ENCODE measurements at places on chromosomes 3 and 15. TPM values are rescaled to one million over a fixed set of nuclear protein-coding genes. Genes with fewer than 3 reads are reported as not detected.

Gene COL8A1
- 114 TPM for total RNA-seq

Gene DAZL
- not detected for total RNA-seq

Gene SI
- not detected for total RNA-seq

Gene LINGO1
- total RNA-seq = 5.3 TPM

Gene PP2D1
- not detected for total RNA-seq

Gene MAN2C1
- total RNA-seq = 231 TPM

Gene NR2E3
- not detected for total RNA-seq

Gene PPIP5K1
- 74.8 TPM for total RNA-seq

Gene GOLGA6L10
- total RNA-seq = 1.9 TPM

Gene VWA5B2
- total RNA-seq = 0.53 TPM

Gene RARRES1
- 264 TPM for total RNA-seq

GRCh38 chr3:13451301-13451673, 28.8 kb upstream of the HDAC11 start:
- no peak for DNase-seq

DNA sequence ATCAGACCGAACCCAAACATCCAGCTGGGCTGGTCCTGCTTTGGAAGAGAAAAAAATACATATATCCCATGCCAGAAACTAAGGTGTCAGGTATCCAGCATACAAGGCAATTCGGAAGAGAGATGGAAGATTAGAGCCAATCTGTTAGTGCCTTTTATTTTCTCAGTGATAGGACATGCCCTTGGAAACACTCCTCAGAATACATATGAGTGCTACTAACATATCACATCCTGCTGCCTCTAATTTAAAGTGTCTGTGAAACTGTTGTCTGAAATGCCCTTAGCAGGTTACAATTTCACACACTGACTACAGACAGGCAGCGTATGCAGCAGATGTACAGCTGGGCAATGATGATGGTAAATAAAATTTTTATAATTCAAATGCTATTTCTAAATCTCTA, 78.9 kb downstream of the RBPMS2 start:
- no peak for DNase-seq

- no peak for DNase-seq
Measured at GRCh38 chr3:55327131-55327920, 159.8 kb downstream of the WNT5A start.

DNA sequence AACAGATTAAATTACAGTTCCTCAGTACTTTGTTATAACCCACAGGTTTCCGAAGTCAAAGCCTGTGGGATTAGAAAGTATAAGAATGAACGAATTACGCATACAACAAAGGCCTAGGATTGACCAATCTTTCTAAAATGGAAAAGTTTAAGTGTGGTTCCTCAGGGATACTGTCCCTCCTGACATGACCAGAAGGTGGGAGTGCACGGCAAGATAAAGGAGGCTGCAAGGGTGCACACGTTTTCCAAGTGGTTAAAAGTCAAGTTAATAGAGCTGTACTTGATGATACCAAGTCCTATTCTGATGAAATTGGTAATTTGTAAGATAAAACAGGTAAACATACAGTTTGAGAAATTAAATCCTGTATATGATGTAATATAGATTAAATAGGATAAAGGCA, 96.2 kb downstream of the ALDH1A2 start:
- no peak for DNase-seq

DNA sequence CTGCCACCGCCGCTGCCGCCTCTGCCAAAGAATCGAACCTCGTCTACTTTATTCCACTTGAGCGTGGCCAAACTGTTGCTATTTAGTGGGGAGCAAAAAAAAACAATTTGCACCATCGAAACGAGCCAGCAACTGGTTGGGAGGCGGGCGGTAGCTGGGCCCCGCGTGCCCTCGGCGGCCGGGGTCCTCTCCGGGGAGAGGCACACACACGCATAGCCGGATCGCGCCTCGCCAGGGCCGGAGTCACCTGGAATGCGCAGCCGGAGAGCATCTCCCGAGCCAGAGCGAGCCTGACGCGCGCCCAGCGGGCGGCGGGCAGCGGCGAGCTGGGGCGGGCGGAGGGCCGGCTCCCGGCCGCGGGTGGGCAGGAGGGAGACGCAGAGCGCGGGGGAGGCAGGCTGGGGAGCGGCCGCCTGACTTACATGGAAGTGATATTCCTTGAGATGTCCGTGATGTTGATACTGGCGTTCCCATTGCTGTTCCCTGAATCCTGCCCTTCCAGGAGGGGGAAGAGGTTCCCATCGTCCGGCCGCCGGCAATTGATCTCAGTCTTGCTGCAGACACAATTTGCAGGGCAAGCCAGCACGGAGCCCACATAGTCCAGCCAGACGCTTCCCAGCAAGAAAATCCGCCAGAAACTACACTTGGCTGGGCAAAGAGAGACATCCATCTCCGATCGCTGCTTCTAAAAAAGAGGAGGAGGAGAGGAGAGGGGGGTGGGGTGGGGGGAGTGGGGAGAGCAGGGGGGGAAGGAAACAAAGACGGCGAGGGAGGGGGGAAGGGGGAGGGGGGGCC, 858 bp downstream of the NTRK3 start:
- peak; percentile 74 for DNase-seq

DNA sequence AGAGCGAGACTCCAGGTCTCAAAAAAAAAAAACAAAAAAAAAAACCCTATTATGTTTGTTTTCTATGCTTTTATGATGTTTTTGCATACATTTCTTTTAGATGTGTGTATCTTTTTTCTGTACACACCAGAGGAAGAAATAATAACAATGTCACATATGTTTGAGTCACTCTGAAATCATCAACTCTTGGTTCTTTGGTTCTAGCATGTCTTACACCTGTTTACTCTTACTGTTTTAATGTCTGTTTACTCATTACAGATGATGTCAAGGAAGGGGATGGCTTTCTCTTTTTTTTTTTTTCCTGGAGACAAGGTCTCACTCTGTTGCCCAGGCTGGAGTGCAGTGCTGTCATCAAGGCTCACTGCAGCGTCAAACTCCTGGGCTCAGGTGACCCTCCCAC, 24.1 kb downstream of the RHOA start:
- DNase-seq = no peak

GRCh38 chr15:70044168-70044567, 53.5 kb downstream of the TLE3 start:
- DNase-seq = peak; percentile 23

DNA sequence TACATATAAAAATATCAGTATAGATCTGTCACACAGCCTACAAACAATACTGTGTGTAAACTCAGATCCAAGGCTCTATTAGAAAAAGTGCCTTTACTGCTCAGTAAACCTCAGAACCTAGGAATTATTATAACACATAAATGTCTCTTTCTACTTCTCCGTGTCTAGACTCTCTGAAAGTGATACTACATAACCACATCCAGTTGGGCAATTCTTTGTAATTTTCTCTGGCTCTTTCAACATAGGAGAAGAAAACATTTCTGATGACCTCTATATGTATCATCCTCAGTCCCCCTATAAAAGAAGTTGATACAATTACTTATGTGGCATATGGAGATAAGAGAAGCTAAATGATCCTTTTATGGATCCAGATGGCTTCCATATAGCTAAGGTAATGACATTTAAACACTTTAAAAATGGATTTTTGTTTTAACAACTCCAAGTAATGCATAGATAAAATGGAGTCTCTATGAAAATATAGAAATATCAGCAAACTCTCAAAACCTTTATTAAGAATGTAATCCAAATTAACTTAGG, 104.5 kb downstream of the LSAMP start:
- no peak for DNase-seq

DNA sequence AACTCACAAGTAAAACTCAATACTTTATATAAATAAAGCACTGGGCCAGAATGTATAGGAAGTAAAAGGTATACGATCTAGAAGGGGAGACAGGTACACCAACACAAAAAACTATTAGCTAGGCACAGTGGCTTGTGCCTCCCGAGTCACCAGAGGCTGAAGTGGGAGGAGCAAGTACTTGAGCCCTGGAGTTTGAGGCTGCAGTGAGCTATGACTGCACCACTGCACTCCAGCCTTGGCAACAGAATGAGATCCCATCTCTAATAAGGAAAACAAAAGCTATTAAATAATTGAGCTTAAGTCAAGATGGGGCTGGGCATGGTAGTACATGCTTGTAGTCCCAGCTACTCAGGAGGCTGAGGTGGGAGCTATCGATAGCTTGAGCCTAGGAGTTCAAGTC, 17.0 kb downstream of the PIK3CB start:
- no peak for DNase-seq

DNA sequence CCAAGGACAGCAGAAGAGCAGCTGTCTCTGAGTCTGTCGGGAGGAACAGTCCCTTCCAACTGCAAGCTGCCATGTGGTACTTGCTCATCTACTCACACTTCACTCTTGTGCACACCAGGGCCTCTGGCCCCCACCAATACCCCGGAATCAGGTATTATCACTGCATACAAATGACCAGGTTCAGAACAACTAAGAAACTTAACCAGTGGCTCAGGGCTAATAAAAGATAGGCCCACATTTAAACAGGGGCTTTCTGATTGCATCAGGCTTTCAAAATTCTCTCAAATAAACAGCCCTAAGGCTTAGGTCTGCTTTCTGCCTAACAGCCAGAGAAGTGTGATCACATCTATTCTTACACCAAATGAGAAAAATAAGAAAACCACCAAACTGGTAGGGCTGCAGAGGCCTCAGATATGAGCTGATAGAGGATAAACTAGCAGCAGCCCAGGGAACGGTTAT, 20.7 kb downstream of the CCDC12 start:
- no peak for DNase-seq

- no peak for DNase-seq
Measured at GRCh38 chr3:5428607-5429516, 241.4 kb downstream of the EDEM1 start.

GRCh38 chr3:195147649-195148080, 123.3 kb downstream of the XXYLT1 start:
- DNase-seq = no peak

GRCh38 chr15:50059203-50059772, 59.7 kb downstream of the ATP8B4 start:
- no peak for DNase-seq

DNA sequence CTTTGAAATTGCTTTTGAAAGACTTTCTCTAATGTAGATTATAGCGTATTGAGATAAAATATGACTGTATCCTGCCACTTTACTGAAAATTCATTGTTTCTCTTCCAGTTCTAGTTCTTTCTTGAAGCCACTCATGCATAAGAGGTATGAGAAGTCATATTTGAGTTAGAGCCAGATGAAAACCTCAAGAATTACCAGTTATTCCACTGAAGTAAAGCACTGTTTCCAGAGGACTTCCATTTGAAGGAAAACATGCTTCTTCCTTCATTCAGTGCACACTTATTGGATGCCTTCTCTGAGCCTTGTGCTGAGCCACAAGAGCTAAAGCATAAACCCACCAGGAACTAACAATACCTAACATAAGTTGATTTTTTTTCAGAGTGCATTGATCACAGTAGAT, 513.4 kb downstream of the ZNF385D start:
- DNase-seq = no peak

- DNase-seq = no peak
Measured at GRCh38 chr3:79973917-79974595, 206.3 kb upstream of the ROBO1 start.

GRCh38 chr15:76829939-76830338, 75.2 kb downstream of the SCAPER start:
- no peak for DNase-seq

DNA sequence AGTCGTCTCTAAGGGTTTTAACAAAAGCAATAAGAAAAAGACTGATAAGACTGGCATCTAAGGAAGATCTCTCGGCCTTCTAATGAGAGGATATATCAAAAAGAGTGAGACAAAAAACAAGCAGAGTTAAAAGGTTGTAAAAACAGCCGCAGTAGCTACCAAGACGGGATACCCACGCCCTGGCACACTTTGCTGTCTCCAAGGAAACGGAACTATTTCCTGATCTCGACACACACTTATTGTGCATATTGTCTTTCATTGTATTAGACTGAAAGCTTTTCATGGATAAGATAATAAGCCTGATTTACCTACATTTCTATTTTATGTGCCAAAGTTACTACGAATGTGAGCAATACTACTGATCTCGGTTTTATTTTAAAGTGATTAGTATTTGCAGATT, 161.5 kb upstream of the MCTP2 start:
- no peak for DNase-seq
